ENCODE measurements at places on chromosomes 3 and 15. TPM values are rescaled to one million over a fixed set of nuclear protein-coding genes. Genes with fewer than 3 reads are reported as not detected.

- DNase-seq: peak; percentile 64
These were observed 2.2 kb downstream of the STRA6 start for GRCh38 chr15:74200412-74200815.

The FOXB1 gene
- not detected for total RNA-seq

The SLC6A1 gene
- total RNA-seq: 0.95 TPM

The PP2D1 gene
- total RNA-seq: not detected

GRCh38 chr3:151225040-151225975, 22.3 kb upstream of the GPR171 start:
- no peak for DNase-seq

The CRYBG3 gene
- total RNA-seq: 13.0 TPM

The ATP8B4 gene
- total RNA-seq: 6.4 TPM

GRCh38 chr15:66006986-66007385, 137.7 kb downstream of the RAB11A start:
- DNase-seq: no peak

The AGBL1 gene
- not detected for total RNA-seq

Measured in ovary (tissue), 10 donors.